ENCODE measurements at places on chromosomes 7 and 10. TPM values are rescaled to one million over a fixed set of nuclear protein-coding genes. Genes with fewer than 3 reads are reported as not detected.

ZNF503 gene
- 10.5 TPM for total RNA-seq

ATRNL1 gene
- total RNA-seq = 6.8 TPM

PLAU gene
- total RNA-seq = 9.5 TPM

NODAL gene
- not detected for total RNA-seq
